CD4-positive, CD25-positive, alpha-beta regulatory T cell (primary cell): ENCODE measurements at places on chromosomes 12 and 14. TPM values are rescaled to one million over a fixed set of nuclear protein-coding genes. Genes with fewer than 3 reads are reported as not detected.

Gene RESF1
- 161 TPM for polyA plus RNA-seq

Gene AKAP3
- polyA plus RNA-seq: 0.88 TPM

Gene SALL2
- 0.73 TPM for polyA plus RNA-seq

Gene ENO2
- 24.8 TPM for polyA plus RNA-seq

Gene MLEC
- polyA plus RNA-seq: 47.1 TPM

Gene ESPL1
- polyA plus RNA-seq: 0.11 TPM

Gene TCL1A
- polyA plus RNA-seq: 2.2 TPM

Gene CLEC2A
- polyA plus RNA-seq: not detected

Gene GZMH
- polyA plus RNA-seq: 0.55 TPM
